ENCODE measurements at places on chromosomes 6 and 20.

- no peak for DNase-seq
These were observed 92.9 kb downstream of the ANKRD60 start for GRCh38 chr20:58135441-58136148.

GRCh38 chr20:46230801-46231282, 77.5 kb downstream of the CDH22 start:
- DNase-seq, result peak; percentile 76

DNA sequence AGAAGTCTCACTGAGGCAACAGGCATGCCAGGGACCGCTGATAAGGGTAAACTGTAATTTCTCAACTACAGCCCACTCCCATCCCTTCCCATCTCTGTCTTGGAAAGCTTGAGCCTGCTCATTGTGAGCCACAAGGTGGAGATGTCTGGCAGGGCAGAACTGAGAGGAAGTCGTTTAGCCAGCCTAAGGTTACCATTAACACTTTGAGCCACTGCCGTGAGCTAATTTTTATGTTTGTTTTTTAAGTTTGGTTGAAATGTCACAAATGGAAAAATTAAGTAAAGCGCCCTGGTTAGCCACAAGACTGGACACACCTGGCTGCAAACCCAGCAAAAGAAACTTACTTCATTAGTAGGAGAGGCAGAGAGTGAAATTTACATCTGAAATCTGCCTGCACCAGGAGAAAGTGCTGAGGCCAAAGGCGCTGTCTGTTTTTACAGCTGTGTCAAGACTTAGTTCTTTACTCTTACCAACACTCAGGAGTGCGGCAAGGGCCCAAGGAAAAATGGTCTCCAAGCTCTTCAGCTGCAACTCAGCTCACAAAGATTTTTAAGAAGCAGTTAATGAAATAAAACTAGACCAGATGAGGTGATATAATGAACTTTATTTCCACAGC, 50.0 kb upstream of the FAM83C start:
- no peak for DNase-seq

DNA sequence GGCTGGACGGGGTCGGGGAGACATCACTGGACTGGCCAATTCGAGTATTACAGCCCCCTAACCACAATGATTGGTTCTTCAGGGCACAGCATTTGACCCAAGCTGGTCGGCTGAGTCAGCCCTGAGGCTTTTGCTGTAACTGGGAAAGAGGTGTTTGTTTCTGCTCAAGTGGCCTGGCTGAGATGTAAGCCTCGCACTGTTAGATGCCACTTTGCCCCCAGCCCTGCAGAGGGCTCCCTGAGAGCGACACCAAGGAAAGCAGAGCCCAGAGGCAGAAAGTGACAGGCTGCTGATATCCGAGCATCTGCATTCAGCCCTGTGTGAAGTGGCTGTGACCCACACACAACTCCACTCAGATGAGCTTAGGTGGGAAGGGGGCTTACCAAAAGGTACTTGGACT, 19.4 kb downstream of the ERGIC3 start:
- DNase-seq, result no peak

GRCh38 chr20:38216746-38217595, 43.6 kb downstream of the KIAA1755 start:
- DNase-seq, result no peak

DNA sequence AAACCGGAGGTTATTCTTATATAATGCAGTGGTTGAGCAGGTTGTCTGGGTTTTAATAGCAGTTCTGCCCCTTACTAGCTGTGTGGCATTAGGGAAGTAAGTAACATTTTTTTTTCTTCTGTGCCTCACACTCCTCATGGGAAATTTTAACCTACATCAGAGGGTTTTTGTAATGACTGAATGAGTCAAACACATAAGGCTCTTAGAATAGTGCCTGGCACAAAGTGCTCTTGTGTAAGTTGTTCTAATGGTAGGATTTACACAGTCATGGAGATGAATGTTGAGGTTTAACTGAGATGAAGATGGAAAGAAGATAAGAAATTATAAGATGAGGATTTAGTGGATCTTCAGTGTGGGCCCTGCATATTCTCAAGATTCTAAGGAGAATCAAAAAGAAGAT, 68.4 kb upstream of the PHIP start:
- no peak for DNase-seq

- no peak for DNase-seq
These were observed 39.5 kb downstream of the ELOVL5 start for GRCh38 chr6:53309059-53309900.

DNA sequence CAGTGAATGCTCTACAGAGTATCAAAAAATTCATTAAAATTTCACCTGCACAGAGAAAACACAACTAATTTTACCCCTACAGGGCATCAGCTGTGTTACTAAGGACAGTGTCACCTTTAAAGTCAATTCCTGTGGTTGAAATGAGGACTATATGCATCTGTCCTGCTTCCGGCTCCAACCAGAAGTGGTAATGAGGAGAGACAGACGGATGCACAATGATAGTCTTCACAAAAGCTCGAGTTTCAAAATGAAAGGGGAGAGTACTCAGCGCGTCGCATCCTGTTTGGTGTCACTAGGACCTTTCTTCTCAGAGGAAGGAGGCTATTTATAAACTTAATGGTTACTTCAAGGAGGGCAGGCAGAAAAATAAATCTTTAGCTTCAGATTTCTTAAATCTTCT, 86.5 kb downstream of the LYRM4 start:
- no peak for DNase-seq

- no peak for DNase-seq
These were observed 124.2 kb downstream of the LRRC1 start for GRCh38 chr6:53918854-53919510.

Data from right cardiac atrium (tissue), 5 donors.